ENCODE measurements at places on chromosomes 1 and 21.
A peak's percentile ranks its signal among the peaks of the same experiment; 100 is the strongest.

- DNase-seq = no peak
Measured at GRCh38 chr21:26877018-26877417, 31.8 kb upstream of the ADAMTS1 start.

DNA sequence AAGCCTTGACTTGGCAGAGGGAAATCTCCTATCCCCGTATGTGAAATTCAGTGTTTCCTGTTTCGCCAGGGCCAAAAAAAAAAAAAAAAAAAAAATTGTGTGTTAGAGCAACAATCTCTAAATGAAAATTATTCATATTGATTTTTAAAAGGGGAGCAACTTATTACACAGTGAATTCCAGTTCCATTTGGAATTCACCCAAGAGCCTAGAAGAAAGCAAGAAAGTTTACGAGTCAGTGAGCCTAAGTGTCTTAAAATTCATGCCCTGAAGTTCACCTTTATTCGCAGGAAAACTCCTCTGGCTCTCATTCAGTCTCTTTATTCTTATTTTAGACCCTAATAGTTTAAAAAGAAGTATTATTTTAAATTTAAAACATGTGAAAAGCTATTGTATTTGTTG is 42.1 kb upstream of the HUNK start:
- DNase-seq = no peak

GRCh38 chr1:160708801-160709200 is 2.8 kb downstream of the CD48 start:
- no peak for DNase-seq

DNA sequence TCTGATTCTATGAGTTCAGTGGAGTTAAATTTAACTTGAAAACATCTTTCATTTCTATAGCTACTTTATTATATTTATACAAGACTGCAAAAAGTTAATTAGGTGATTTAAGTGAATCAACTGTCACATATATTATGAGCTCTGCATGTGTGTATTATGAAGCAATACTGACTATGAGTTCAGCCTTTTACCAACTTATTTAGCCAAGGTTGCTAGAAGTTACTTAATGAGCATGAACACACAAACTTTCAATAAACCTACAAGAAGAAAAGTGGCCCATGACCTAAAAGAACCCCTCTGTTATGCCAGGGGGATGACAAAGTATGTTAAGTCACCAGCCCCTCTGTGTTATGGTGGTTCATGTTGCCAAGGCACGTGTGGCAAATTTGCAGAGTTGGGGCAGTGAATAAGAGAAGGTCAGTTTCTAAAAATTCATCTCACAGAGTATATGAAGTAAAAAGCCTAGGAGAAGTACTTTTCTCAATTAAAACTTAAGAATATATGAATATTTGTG is 86.7 kb upstream of the LYPLAL1 start:
- DNase-seq = no peak

DNA sequence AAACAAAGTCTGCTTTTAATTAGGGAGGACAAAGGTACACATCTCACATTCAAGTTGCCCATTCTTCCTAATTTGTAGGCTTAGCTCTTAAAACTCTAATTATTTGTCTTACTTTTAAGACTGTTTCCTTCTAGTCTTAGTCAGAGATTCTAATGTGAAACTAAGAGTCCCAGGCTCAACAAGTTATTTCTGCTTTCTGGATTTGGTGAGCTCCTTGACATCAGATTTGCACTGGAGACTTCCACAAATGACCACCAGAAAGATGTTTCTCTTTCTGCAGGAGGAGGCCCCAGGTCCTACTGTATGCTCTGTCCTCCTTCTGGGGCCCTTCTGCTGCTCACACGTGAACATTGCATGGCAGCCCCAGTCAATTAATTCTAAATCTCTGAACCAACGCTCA is 194.2 kb upstream of the JUN start:
- no peak for DNase-seq

- DNase-seq = no peak
Measured at GRCh38 chr1:99271249-99271648, 7.0 kb downstream of the PLPPR4 start.

GRCh38 chr1:63368131-63368530 is 704 bp downstream of the ALG6 start:
- no peak for DNase-seq

- DNase-seq = no peak
Measured at GRCh38 chr1:234517110-234517802, 38.3 kb upstream of the TARBP1 start.

- no peak for DNase-seq
Measured at GRCh38 chr1:187157115-187157514, 328.4 kb downstream of the PLA2G4A start.

GRCh38 chr1:38870996-38871395 is 2.2 kb downstream of the MYCBP start:
- no peak for DNase-seq

DNA sequence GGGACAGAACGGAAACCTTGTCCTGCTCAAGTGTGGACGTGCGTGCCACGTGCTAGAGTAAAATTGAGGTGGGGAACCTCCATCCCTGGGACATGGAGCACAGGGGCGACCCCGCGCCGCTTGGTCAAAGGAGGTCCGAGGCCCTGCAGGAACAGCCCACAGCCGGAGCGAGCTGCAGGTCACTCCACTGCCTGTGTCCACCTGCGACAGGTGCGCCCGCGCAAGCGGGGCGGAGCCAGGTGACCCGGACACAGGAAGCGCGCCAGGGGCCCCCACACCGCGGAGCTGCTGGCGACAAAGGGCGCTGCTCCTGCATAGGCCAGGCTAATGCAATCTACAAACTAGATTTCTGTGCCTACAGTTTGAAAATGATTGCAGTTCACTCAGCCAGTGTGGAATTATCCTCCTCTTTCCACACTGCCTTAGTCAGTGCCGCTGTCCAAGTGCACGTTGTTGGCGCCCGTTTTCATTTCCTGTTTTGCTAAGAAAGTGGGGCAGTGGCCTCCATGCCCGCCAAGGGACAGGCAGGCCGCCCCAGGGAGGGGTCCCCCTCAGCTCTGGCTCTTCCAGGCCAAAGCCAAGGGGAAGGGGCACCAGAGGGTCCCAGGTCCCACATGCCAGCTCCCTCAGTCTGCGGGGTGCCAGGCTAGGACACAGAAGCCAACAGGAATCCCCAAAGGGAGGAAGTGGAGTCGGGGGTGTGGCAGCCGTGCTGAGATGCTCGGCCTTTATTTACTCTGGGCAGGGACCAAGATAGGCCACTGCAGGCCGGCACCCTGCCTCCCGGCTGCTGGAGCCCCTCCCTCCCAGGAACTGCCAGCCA is 4.3 kb upstream of the NADK start:
- DNase-seq = no peak

- DNase-seq = no peak
Measured at GRCh38 chr1:178450871-178451270, 45.9 kb downstream of the CLEC20A start.

- DNase-seq = no peak
Measured at GRCh38 chr1:38168365-38168764, 121.8 kb upstream of the POU3F1 start.

DNA sequence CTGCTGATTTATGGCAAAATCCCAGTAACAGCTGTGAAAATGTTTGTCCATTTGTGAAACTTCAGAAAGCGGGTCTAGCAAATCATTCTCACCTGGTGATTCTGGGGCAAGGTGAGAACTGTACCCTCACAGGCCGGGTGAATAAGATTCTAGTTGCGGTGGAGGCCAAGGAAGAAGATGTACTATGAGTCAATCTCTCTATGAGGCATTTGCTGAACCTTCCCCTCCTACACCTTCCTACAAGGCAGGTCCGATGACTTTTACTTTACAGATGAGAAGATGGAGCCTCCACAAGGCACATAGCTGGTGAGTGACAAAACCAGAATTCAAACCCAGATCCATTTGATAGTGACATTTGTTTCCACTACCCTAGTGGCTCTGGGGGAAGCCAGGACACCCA is 72.7 kb downstream of the BACH1 start:
- no peak for DNase-seq

DNA sequence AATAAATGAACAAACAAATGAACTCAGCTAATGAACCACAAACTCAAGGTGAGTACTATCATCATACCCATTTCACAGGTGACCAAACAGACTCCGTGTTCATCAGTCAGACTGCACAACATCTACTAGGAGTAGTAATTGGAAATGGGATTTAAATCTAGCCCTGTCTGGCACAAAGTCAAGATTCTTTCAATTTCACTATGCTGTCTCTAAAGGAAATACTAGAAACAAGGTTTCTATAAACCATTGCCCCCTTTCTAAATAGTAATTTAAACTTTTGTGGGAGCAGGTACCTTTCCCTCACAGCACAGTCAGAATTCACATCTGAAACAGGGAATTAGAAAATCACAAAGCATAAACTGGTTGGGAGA is 160.3 kb downstream of the TGFBR3 start:
- DNase-seq = no peak

DNA sequence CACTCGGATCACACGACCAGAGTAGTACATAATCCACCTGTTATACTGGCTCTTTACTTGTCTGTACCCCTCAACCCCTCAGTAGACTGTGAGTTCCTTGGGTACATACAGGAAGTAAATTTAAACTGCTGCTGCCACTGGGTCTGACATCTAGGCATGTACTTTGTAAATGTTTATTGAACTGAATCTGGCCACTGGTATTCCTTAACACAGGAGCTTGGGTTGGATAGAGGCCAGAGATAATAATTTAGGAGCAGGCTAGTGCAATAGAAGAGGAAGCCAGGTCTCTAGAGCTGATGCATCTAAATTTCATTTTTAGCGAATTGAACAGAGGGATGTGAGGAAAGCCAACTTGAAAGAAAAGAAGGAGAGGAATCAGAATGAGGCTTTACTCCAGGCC is 12.4 kb downstream of the TTC4 start:
- DNase-seq = no peak

DNA sequence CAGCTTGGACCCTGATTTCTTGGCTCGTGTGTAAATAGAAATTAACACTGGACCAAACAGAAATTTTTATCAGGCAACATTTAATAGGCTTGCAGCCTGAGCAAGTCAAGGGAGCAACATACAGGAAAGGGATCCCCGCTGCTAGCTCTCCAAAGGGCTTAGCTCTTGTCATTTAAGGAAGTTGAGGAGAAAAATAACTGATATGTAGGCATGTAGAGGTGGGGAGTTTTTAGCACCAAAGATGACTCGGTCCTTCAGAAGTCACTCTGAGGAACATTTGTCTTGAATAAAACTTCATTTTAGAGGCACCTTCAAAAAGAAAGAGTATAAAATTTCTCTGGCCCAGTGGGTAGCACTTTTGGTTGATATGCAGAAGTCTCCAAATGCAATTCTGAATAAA is 27.1 kb downstream of the GBP2 start:
- no peak for DNase-seq

GRCh38 chr1:177780096-177780700 is 189.7 kb downstream of the SEC16B start:
- peak; percentile 3 for DNase-seq

- DNase-seq = no peak
Measured at GRCh38 chr1:26994020-26994786, 711 bp downstream of the TRNP1 start.

- no peak for DNase-seq
Measured at GRCh38 chr21:16071092-16071491, 341.3 kb downstream of the USP25 start.

- DNase-seq = no peak
Measured at GRCh38 chr1:204994086-204994862, 48.7 kb upstream of the CNTN2 start.

DNA sequence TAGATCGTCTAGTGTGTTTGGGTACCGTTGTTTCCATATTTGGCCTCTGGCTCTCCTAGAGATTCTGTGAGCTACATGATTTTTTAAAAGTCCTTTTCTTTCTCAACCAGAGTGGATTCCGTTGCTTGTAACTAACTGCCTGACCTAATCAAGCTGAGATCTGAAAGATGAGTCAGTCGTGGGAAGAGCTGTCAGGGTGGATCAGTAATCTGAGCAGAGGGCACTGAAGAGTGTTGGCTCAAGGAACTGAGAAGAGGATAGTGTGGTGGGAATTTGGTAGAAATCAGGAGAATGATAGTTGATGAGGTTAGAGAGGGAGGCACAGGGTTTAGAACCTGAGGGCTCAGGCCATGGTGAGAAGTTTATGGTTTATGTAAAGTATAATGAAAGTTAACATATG is 52.2 kb downstream of the TRAF5 start:
- no peak for DNase-seq

- no peak for DNase-seq
Measured at GRCh38 chr21:45075596-45076244, 1.3 kb downstream of the ADARB1 start.

GRCh38 chr1:107534632-107535031 is 393.8 kb downstream of the NTNG1 start:
- no peak for DNase-seq

GRCh38 chr1:11725616-11726015 is 10.3 kb upstream of the AGTRAP start:
- DNase-seq = no peak

GRCh38 chr1:227782226-227782625 is 33.2 kb upstream of the PRSS38 start:
- DNase-seq = no peak

GRCh38 chr1:150578272-150579109 is 919 bp downstream of the MCL1 start:
- no peak for DNase-seq

DNA sequence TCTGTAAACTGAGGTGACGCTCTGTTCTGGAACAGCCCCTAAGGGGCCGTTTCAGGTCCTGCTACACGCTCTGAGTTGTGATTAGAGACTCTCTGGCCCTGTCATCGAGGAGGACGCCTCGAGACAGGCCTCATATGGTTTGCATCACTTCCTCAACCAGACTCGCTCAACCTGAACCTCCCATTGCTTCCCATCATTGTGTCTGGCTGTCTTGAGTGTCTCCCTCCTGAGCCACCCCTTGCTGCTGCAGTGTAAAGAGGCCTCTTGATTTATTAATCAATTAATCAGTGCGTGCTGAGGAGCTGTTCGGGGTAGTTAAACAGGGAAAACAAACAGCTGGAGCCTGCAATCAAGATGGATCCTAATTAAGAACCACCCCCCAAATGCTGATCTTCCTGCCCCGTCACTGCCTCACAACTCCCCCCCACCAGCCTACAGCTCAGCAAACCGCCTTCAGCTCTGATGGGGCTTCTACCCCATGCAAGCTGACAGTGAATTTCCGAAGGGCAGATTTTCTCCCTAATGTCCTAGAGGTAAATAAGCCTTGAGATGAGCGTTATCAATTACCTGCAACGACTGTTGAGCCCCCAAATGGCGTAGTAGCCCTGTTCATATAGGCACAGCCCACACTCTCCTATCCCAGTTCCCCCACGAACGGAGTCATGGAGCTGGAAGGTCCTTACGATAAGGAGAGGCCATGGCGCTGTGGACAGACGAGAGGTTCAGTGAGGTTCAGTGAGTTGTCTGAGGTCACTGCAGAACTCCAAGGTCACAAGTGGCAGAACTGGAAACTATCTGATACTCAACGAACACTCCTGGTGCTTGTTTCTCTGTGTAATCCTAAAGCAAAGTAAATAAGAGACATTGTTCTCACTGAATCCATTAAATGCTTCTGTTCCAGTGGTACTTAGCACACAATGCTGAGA is 210.6 kb downstream of the KIF26B start:
- no peak for DNase-seq

Data from NCI-H524 treated with DMSO at 0.1 percent for 48 hours (cell line).